ENCODE measurements at places on chromosomes 4 and X. TPM values are rescaled to one million over a fixed set of nuclear protein-coding genes. Genes with fewer than 3 reads are reported as not detected.

Gene AMER1
- 1.8 TPM for total RNA-seq

- no peaks in the 10 kb centered on the region for H3K4me1 ChIP-seq
- H3K27ac ChIP-seq: no peak overlapping the region
- H3K36me3 ChIP-seq: no peaks in the 10 kb centered on the region
- H3K4me3 ChIP-seq: no peak overlapping the region
- DNase-seq: no peak
- H3K27me3 ChIP-seq: peaks cover 2% of the 10 kb centered on the region
Measured at GRCh38 chr4:68865188-68865638, 49.4 kb downstream of the UGT2B10 start.

DNA sequence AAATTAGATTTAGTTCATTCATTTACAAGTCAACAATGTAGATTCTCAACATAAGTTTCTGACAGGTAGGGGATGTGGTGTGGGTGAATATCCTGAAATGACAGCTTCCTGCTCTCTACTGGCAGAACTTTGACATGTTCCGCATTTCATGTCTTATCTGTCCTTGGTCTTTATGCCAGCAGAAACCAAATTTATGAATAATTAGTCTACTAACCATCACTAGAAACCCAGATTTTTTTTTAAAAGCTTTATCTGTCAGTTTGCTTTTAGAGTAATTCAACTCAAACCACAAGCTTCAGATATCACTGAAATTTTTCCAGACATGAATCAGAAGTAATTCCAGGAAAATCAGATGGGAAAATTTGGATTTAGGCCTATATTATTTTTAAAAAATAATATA is 17.9 kb downstream of the COQ2 start:
- no peak overlapping the region for H3K4me3 ChIP-seq
- H3K27me3 ChIP-seq: no peaks in the 10 kb centered on the region
- peaks cover 10% of the 10 kb centered on the region for H3K36me3 ChIP-seq
- H3K27ac ChIP-seq: no peak overlapping the region
- peaks cover 18% of the 10 kb centered on the region for H3K4me1 ChIP-seq
- no peak for DNase-seq

GRCh38 chr4:62161446-62161845 is 961.3 kb downstream of the ADGRL3 start:
- no peak overlapping the region for H3K27ac ChIP-seq
- no peaks in the 10 kb centered on the region for H3K27me3 ChIP-seq
- no peaks in the 10 kb centered on the region for H3K4me1 ChIP-seq
- no peak for DNase-seq
- H3K4me3 ChIP-seq: no peak overlapping the region

GRCh38 chr4:16438986-16439385 is 212.7 kb upstream of the TAPT1 start:
- peak overlapping the region; percentile 46 for H3K4me3 ChIP-seq
- H3K36me3 ChIP-seq: no peaks in the 10 kb centered on the region
- no peak overlapping the region for H3K27ac ChIP-seq
- peak; percentile 11 for DNase-seq
- peaks cover 34% of the 10 kb centered on the region for H3K4me1 ChIP-seq

Gene ARX
- total RNA-seq: not detected

GRCh38 chr4:6071191-6071958 is 53.1 kb upstream of the C4orf50 start:
- no peak overlapping the region for H3K27ac ChIP-seq
- peaks cover 16% of the 10 kb centered on the region for H3K36me3 ChIP-seq
- no peak overlapping the region for H3K4me3 ChIP-seq
- H3K4me1 ChIP-seq: no peaks in the 10 kb centered on the region
- no peak for DNase-seq

DNA sequence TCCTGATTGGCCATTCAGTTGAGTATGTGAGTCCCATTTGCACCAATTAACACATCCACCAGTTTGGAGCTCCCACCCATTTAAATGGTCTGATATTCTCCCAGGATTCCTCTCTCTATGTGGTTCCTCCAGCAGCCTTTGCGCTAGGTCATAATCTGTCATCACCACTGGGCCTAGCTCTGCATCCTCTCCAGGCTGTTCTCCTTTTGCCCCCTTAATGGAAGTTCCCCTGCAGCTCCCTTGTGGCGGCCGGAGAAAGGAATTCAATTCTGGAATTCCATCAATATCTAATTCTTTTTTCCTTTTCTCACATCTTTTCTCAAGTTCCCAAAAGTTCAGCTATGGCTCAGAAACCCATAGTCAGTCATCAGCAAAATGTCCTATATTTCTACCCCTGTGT is 2184.4 kb upstream of the AGA start:
- DNase-seq: no peak
- no peak overlapping the region for H3K27ac ChIP-seq
- H3K4me3 ChIP-seq: no peak overlapping the region
- no peaks in the 10 kb centered on the region for H3K27me3 ChIP-seq

GRCh38 chr4:152500800-152501434 is 35.0 kb downstream of the FBXW7 start:
- no peak overlapping the region for H3K27ac ChIP-seq
- DNase-seq: peak; percentile 83
- no peak overlapping the region for H3K4me3 ChIP-seq
- no peaks in the 10 kb centered on the region for H3K36me3 ChIP-seq
- peaks cover 29% of the 10 kb centered on the region for H3K4me1 ChIP-seq

- DNase-seq: peak; percentile 52
- peaks cover 24% of the 10 kb centered on the region for H3K4me1 ChIP-seq
- peaks cover 3% of the 10 kb centered on the region for H3K27me3 ChIP-seq
Measured at GRCh38 chr4:10590896-10591295, 93.7 kb downstream of the CLNK start.

DNA sequence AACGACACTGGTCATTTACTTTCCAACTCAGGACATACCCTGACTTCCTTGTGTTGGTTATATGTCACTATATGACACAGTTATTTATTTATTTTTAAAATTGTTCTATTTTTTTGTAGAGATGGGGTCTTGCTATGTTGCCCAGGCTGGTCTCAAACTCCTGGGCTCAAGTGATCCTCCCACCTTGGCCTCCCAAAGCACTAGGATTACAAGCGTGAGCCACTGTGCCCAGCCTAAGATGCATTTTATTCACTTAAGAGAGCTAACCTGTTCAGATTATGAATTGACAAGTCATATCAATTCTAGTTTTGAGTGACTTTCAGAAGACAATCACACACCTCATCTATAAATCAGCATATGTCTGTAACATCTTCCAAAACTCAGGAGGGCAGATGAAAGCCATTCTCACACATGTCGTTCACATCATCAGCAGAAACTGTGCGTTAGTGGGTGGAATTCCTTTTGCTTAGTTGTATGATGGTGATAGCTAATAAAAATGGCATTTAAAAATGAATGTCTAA is 9.4 kb upstream of the RHOH start:
- H3K36me3 ChIP-seq: no peaks in the 10 kb centered on the region
- H3K27ac ChIP-seq: no peak overlapping the region
- peaks cover 9% of the 10 kb centered on the region for H3K27me3 ChIP-seq
- peaks cover 25% of the 10 kb centered on the region for H3K4me1 ChIP-seq

GRCh38 chr4:8069102-8069752 is 89.4 kb downstream of the ABLIM2 start:
- H3K27ac ChIP-seq: no peak overlapping the region
- peaks cover 42% of the 10 kb centered on the region for H3K27me3 ChIP-seq
- no peaks in the 10 kb centered on the region for H3K4me1 ChIP-seq
- H3K36me3 ChIP-seq: peaks cover 12% of the 10 kb centered on the region
- DNase-seq: no peak
- no peak overlapping the region for H3K4me3 ChIP-seq

DNA sequence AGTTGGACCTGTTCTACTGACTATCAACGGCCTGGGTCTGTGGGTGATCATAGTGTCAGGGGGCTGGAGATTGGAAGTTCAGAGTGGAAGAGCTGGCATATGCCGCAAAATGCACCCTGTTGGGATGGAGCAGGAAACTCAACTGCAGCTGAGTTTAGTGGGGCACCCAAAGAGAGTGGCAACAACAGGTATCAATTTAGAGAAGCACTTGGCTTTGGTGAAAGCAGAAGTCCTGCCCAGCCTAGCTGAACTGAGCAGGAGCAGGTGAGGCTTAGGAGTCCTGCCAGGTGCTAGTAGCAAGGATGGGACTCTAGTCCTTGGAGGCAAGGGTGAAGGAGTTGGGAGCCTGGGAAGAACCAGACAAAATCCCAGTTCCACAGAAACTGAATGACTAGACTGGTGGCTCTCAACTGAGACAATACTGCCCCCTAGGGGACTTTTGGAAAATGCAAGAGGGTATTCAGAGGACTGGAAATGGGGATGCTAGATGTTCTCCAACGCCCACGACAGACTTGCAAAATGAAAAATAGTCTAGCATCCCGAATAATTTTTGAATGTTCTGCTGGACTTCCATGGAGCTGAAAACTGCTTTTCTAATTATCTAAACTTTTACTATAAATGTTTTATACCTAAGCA is 49.4 kb downstream of the RTL9 start:
- peak; percentile 46 for DNase-seq
- peaks cover 72% of the 10 kb centered on the region for H3K4me1 ChIP-seq
- H3K4me3 ChIP-seq: no peak overlapping the region
- H3K27me3 ChIP-seq: peaks cover 4% of the 10 kb centered on the region
- no peaks in the 10 kb centered on the region for H3K36me3 ChIP-seq

Gene AADAT
- 5.6 TPM for total RNA-seq

DNA sequence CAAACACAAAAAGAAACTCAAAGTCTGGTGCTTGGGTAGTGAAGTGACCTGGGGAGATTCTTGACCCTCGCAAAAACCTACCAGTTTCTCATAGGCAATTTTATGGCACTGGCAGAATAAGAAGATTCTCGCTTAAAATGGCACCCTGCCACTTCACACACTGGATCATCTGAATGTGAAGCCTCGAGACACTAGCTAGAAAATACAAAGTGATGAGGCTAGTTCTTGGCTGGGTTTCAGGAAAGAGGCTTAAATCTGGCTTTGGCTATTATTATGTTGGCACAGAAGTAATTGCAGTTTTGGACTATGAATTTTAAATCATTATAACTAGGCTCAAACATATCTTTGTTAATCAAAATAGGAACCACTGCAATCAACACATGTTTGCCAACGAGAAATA is 634.7 kb upstream of the BOD1L1 start:
- no peak overlapping the region for H3K27ac ChIP-seq
- H3K4me1 ChIP-seq: no peaks in the 10 kb centered on the region
- H3K4me3 ChIP-seq: no peak overlapping the region
- no peak for DNase-seq
- H3K36me3 ChIP-seq: no peaks in the 10 kb centered on the region
- H3K27me3 ChIP-seq: peaks cover 8% of the 10 kb centered on the region

Gene SORCS2
- not detected for total RNA-seq

DNA sequence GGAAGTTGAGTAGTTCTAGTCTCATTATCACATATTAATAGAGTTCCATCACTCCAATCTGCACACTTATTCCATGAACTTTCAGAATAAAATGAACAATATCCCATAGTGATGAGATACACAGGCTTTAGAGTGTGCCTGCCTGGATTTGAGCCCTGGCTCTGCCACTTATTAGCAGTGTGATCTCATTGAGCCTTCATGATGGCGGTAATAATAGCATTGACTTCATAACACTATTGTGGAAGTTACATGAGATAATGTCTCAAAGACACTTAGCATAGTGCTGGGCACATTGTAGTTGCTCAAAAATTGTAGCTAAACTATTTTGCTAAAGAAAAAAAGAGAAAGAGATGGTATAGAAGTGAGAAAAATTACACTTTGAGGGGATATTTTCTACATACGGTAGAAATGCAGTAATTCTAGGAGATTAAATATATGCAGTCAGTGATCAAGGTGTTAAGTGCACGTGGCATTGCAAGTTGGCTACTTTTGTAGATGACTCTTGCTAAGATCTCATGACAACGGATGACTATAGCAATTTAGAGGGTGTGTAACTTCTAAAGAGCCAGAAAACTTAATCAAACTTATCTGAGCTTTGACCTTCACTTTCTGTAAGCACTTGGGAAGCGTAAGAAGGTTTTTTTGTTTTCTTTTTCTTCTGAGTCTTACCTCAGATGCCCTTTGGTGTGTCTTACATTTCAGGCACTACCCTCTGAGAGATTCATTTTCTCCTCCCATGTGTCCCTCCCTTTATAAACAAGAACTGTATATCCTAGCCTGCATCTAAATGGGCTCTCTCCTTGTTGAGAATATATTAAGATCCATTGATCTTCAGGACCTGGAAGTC is 380.6 kb upstream of the NR3C2 start:
- DNase-seq: no peak
- no peak overlapping the region for H3K4me3 ChIP-seq
- no peak overlapping the region for H3K27ac ChIP-seq
- no peaks in the 10 kb centered on the region for H3K27me3 ChIP-seq
- H3K4me1 ChIP-seq: no peaks in the 10 kb centered on the region
- H3K36me3 ChIP-seq: no peaks in the 10 kb centered on the region

DNA sequence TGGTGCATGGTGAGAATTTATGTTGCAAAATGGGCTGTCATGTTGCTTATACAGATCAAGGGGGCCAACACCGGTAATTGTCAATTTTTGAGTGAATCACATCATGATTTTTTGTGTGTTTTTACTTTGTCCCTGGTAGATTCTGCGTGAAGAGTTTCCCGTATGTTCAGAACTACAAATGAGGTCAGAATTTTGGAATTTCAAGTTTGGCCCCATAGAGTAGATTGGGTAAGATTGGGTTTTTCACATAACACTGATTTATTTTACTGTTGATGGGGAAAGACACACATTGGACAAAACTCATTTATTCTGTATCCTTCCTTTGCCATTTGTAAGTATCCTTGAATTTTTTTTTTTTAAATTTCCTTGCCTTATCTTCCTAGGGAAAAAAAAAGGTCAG is 158.5 kb upstream of the MXRA5 start:
- H3K27me3 ChIP-seq: no peaks in the 10 kb centered on the region
- no peak for DNase-seq
- H3K4me3 ChIP-seq: no peak overlapping the region
- no peak overlapping the region for H3K27ac ChIP-seq
- H3K4me1 ChIP-seq: no peaks in the 10 kb centered on the region
- no peaks in the 10 kb centered on the region for H3K36me3 ChIP-seq

- H3K27me3 ChIP-seq: peaks cover 13% of the 10 kb centered on the region
- peak overlapping the region; percentile 96 for H3K27ac ChIP-seq
- DNase-seq: no peak
Measured at GRCh38 chr4:7782783-7783182, 156.9 kb downstream of the AFAP1 start.

Gene NXF3
- 0.21 TPM for total RNA-seq

Gene ARHGAP36
- not detected for total RNA-seq

- H3K27me3 ChIP-seq: no peaks in the 10 kb centered on the region
- H3K4me1 ChIP-seq: no peaks in the 10 kb centered on the region
- H3K4me3 ChIP-seq: no peak overlapping the region
- H3K27ac ChIP-seq: no peak overlapping the region
Measured at GRCh38 chrX:6644411-6644810, 109.5 kb upstream of the VCX3A start.

GRCh38 chrX:17605676-17606075 is 131.6 kb upstream of the SCML1 start:
- peak overlapping the region; percentile 57 for H3K27ac ChIP-seq
- peaks cover 6% of the 10 kb centered on the region for H3K4me1 ChIP-seq

Gene SYTL5
- 0.09 TPM for total RNA-seq

Gene PDZD11
- 85.6 TPM for total RNA-seq
